Stimulated activated naive CD8-positive, alpha-beta T cell treated with anti-CD3 and anti-CD28 coated beads, Interleukin-15, Interleukin-2, amounts not matched to agents 100 U/mL and 50 U/mL, for 24 hours (primary cell): ENCODE measurements at places on chromosomes 6 and 20.

DNA sequence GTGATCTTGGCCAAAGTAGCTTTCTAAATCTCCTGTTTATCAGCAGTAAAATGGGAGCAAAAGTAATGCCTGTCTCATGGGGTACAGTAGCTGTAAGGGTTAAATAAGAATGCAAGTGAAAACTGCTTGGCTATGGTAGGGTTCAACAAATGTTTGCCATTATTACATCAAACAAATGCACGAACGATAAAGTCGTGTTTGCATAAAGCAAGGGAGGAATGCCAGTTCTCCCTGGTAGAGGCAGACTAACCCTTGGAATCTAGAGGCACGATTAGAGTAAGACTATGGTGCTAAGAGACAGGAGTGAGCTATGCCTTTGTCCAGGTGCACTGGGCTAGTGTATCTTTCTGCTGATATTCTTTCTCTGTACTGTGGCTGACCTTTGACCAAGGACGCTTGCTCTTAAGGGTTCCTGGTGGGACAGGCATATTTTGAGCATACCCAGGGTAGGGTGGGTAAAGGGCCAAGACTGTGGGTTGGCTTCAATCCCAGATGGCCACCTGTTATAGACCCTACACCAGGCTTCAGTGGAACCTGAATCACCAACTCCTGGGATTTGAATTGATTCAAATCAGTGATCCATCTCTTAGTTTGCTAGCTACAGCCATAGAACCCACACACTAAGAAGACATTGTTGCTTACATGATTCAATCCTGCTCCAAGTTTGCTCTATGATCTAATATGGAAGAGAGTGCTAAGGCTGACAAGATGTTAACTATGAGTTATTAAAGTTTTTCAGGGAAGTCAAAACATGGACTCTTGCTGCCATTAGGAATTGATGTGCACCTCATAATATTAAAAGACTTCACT is 139.9 kb downstream of the CCDC170 start:
- no peak for DNase-seq

- DNase-seq = no peak
Measured at GRCh38 chr20:17771206-17772004, 71.6 kb downstream of the BANF2 start.

DNA sequence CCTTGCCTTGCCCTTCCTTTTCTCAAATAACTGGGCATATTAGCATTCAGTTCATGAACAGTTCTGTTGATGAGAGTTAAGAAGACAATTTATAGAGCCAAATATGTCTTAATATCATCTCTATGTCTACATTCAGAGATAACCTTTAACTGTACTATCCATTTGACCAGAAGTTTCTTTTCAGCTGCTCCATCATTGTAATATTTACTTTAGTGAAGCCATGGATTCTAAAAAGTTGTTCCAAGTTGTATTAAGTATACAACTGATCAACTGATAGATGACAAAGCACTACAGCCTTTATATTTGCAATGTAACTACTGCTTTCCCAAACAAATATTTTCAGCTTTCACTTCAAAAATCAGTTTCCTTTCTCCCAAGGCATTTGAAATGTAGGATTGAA is 1252.7 kb downstream of the EPHA7 start:
- DNase-seq = no peak

- DNase-seq = peak; percentile 64
Measured at GRCh38 chr6:70884074-70884983, 72.5 kb downstream of the B3GAT2 start.

GRCh38 chr6:157078326-157078725 is 245.0 kb downstream of the TMEM242 start:
- DNase-seq = no peak

GRCh38 chr6:113632220-113632864 is 224.8 kb upstream of the MARCKS start:
- DNase-seq = peak; percentile 53

GRCh38 chr6:144264270-144265060 is 20.7 kb upstream of the UTRN start:
- DNase-seq = no peak

DNA sequence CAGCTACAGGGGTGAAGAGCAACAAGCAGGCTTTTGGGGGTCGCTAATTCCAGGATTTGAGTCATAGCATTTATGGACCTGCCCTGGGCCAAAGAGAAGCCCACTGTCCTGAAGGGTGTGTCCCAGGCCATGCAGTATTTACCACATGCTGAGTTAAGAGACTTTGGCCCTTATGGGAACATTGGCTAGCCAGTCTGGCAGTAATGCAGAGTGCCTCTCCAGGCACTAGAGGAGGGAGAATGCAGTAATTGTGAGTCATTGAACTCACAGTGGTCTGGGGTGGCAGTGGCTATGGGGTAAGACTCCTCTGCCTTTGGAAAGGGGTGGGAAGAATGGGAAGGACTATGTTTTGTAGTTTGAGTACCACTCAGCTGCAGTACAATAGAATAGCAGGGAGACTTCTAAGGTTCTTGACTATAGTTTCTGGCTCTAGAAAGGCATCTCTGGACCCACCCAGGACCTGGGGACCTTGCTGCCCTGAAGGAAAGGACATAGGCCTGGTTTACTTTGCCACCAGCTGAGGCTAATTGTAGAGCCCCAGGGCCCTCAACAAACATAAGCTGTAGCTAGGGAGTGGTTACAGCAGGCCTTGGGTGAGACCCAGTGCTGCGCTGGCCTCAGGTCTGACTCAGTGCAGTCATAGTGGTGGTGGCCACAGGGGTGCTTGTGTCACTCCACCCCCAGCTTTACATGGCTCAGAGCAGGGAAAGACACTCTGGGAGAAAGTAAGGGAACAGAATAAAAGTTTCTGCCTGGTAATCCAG is 520.9 kb downstream of the HTR1B start:
- no peak for DNase-seq

DNA sequence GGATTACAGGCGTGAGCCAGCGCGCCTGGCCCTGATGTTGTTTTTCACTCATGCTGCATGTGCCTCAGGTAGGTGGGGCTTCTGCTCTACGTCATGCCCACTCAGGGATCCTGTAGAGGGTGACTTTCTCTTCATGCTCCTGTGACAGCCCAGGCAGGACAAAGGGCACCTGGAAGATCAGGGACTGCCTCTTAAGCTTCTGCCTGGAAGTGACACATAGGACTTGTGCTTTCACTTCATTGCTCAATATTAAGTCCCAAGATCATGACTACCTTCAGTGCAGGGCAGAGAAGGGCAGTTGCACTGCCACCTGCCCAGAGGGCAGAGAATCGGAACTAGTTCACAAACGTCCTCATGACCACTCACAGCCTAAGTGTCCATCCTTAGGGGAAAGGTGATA is 249.5 kb upstream of the SULF2 start:
- DNase-seq = no peak

DNA sequence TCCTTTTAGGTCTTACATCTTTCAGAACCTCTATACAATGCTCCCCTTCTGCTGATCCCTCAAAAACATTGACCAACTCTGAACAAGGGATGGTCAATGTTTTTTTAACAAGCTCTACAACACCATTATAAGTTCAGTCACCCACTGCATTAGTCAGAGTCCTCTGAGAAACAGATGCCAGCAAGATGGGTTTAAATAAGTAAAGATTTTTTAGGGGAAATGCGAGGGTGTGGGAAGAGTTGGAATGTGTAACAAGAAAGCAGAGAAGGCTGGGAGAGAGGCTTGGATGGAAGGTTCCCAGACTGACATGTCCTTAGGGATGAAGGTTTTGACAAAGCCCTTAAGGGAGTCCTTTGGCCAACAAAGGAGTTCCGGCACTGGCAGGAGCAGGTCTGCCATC is 478.3 kb downstream of the FRK start:
- no peak for DNase-seq

- no peak for DNase-seq
Measured at GRCh38 chr6:79334674-79335073, 100.2 kb upstream of the HMGN3 start.

DNA sequence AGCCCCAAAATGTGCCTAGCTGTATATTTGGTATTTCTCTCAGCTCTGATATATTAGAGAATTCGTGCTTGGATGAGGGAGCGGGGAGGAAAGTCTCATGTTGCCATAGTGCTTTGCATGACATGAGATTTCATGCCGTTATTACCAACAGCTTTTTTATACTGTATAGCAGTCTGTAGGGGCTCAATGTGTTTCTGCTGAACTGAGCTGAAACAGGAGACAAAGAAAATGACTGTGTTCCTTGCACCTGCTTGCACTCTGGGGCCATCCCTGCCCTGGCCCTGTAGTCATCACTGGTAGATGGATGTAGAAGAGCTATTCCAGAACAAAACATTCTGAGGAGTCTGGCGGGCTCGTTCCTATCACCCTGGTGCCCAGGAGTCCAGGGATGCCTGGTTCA is 128.0 kb upstream of the SASH1 start:
- DNase-seq = no peak

DNA sequence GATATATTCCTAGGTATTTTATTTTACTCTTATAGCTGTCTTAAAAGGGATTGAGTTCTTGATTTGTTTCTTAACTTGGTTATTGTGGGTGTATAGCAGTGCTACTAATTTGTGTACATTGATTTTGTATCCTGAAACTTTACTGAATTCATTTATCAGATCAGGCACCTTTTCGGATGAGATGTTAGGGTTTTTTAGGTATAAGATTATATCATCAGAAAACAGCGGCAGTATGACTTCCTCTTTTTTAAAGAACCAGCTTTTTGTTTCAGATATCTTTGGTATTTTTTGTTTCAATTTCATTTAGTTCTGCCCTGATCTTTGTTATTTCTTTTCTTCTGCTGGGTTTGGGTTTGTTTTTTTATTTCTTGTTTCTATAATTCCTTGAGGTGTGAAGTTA is 382.4 kb upstream of the ADGRB3 start:
- DNase-seq = no peak

- no peak for DNase-seq
Measured at GRCh38 chr6:136773473-136773796, 18.8 kb downstream of the MAP3K5 start.

GRCh38 chr20:56860413-56860812 is 231.3 kb downstream of the TFAP2C start:
- no peak for DNase-seq

DNA sequence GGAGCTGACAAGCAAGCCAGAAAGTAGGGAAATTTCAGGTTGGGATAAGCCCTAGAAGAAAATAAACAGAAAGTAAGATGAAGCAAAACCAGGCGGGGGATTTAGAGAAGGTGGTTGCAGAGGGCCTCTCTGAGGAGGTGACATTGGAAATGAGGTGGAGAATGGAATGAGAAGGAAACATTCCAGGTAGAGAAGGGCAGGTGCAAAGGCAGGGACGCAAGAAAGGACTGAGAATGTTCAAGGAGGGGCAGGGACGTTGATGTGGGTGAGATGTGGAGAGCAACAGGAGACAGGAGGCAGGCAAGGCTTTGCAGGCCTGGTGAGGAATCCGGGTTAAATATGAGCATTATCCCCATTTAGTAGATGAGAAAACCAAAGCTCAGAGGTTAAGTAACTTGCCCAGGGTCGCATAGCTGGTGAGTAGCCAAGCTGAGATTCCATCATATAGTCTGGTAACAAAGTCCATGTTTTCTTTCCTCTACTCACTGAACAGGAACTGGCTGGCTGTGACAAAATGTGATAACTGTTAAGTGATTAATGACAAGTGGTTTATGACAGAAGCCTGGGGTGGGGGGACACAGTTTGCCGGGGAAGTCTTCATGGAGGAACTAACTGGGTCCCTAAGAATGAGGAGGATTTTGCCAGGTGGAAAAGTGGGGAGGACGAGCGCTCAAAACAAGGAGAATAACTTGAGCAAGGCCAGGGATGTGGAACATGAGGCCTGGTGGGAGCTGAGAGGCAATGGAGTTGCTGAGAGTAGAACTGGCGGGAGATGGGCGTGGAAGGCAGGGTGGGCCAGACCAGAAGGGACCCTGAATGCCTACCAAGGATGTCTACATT is 32.6 kb downstream of the MRPL14 start:
- no peak for DNase-seq

DNA sequence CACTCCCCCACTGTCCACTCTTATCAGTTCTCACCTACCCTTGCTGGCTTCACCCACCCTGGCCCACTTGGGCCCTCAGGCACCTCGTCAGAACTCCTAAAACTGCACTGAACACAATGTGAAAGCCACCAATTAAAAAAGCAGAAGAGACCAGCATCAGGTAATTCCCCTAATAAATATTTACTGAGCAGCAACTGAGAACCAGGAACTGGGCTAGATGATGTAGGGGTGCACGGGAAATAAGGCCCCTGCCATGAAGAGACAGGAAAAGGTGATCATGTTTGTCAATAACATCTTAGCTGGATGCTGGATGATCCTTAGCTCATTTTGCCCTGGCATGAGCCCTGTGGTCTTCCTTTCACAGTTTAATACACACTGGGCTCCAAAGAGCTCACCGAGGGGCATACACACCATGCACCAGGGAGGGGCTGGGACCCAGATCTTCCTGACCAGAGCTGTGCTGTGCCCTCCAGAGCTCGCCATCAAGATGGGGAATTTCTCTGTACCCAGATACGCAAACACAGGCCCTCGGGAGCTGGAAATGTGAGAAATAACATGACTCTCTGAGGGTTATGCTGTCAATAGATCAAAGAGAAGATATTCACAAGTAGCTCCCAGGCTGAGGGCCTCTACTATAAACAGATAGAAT is 113.6 kb upstream of the SLC22A16 start:
- no peak for DNase-seq

DNA sequence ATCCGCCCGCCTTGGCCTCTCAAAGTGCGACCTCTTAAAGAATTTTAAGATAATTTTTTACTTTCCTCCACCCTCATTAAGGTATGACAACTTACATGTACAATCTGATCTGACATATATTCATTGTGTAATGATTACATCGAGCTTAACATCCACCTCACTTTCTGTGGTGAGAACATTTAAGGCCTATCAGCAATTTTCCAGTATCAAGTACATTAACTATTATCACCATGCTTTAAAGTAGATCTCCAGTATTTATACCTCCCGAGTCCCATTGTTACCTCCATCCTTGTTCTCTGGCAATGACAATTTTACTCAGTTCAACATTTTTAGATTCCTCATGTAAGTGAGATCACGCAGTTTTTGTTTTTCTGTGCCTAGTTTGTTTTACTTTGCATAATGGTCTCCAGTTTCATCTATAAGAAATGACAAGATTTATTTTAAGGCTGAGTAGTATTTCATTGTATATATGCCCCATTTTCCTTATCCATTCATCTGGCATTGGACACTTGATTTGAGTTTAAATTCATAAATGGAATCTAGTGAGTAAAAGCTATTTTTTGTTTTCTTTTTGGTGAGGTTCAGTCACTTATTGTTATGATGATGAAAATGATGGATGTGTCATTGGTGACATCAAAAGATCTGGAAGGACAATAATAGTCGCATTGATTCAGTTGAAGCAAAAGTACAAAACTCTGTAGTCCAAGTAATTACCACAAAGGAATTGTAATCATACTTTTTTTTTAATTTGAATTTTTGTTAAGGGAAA is 87.0 kb downstream of the OR2B2 start:
- DNase-seq = no peak

DNA sequence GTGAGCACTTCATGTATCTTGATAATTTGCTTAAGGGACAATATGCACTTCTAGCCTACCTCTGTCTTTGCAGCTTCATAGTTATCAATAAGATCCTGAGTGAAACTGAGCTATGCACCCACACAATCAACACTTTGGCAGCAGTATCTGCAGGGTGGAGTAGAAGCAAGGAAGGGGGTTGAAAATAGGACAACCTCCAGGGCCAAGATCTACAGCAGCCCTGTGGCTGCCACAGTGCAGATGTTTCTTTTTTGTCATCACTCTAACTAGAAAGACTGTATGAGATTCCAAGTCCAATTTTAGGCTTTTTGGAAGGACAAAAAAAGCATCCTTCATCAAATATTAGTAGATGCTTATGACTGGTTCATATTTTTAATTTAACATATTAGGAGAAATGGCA is 336.1 kb upstream of the CITED2 start:
- DNase-seq = no peak
